Osteoblast (primary cell): ENCODE measurements at places on chromosomes 1 and 21. TPM values are rescaled to one million over a fixed set of nuclear protein-coding genes. Genes with fewer than 3 reads are reported as not detected.

RBM15 gene
- 30.6 and 38.0 TPM in 2 replicates for total RNA-seq

C1orf53 gene
- total RNA-seq, result 6.5 and 9.7 TPM in 2 replicates

GJC2 gene
- total RNA-seq, result 0.88 and 1.4 TPM in 2 replicates

DMBX1 gene
- not detected in 2 replicates for total RNA-seq

RGS13 gene
- total RNA-seq, result not detected in 2 replicates

GSTM1 gene
- not detected in 2 replicates for total RNA-seq

MYOG gene
- total RNA-seq, result not detected in 2 replicates

KCNJ15 gene
- total RNA-seq, result 10.0 and 10.1 TPM in 2 replicates

AADACL4 gene
- not detected in 2 replicates for total RNA-seq

CFAP298 gene
- total RNA-seq, result 14.7 and 14.8 TPM in 2 replicates

MX2 gene
- 12.4 and 14.5 TPM in 2 replicates for total RNA-seq

KIRREL1 gene
- total RNA-seq, result 171 and 174 TPM in 2 replicates

KRTAP8-1 gene
- not detected in 2 replicates for total RNA-seq

CRABP2 gene
- total RNA-seq, result 9.1 and 16.6 TPM in 2 replicates

TRABD2B gene
- total RNA-seq, result under 0.01 TPM in 2 replicates

NIT1 gene
- 23.9 and 28.0 TPM in 2 replicates for total RNA-seq

F13B gene
- under 0.01 TPM in 1 of 2 replicates, not detected in the other for total RNA-seq

MRPL37 gene
- 88.7 and 96.7 TPM in 2 replicates for total RNA-seq

KRTAP13-3 gene
- not detected in 2 replicates for total RNA-seq

ARV1 gene
- 19.4 and 20.3 TPM in 2 replicates for total RNA-seq

GJA8 gene
- not detected in 2 replicates for total RNA-seq

PCBP3 gene
- total RNA-seq, result 1.1 and 1.2 TPM in 2 replicates

PHLDA3 gene
- total RNA-seq, result 116 and 134 TPM in 2 replicates

SELENOF gene
- total RNA-seq, result 171 and 182 TPM in 2 replicates

ST6GALNAC3 gene
- under 0.01 TPM in 1 of 2 replicates, not detected in the other for total RNA-seq

CDKN2C gene
- 18.9 and 34.4 TPM in 2 replicates for total RNA-seq

RGS1 gene
- total RNA-seq, result not detected in 2 replicates

PANK4 gene
- total RNA-seq, result 15.2 and 18.6 TPM in 2 replicates

EDARADD gene
- total RNA-seq, result 1.4 and 2.7 TPM in 2 replicates

CTSK gene
- 617 and 761 TPM in 2 replicates for total RNA-seq

TMCC2 gene
- 1.8 and 2.9 TPM in 2 replicates for total RNA-seq

SPRR2B gene
- total RNA-seq, result not detected in 2 replicates

CD2 gene
- total RNA-seq, result not detected in 2 replicates

SMCP gene
- not detected in 2 replicates for total RNA-seq

B4GALT2 gene
- 95.5 and 99.5 TPM in 2 replicates for total RNA-seq

ETV3L gene
- total RNA-seq, result not detected in 2 replicates

ZNF593OS gene
- not detected in 2 replicates for total RNA-seq

SELL gene
- total RNA-seq, result under 0.01 TPM in 2 replicates

INKA2 gene
- total RNA-seq, result 3.5 and 3.6 TPM in 2 replicates

SH2D5 gene
- total RNA-seq, result 1.4 and 1.8 TPM in 2 replicates

BGLAP gene
- total RNA-seq, result 1.5 and 2.2 TPM in 2 replicates

CHRM3 gene
- under 0.01 and 0.29 TPM in 2 replicates for total RNA-seq
